ENCODE measurements at places on chromosomes 1 and 21.

- DNase-seq: no peak
Measured at GRCh38 chr1:206745301-206745700, 25.3 kb upstream of the IL19 start.

- no peak for DNase-seq
Measured at GRCh38 chr1:101240041-101240430, 3.2 kb downstream of the S1PR1 start.

DNA sequence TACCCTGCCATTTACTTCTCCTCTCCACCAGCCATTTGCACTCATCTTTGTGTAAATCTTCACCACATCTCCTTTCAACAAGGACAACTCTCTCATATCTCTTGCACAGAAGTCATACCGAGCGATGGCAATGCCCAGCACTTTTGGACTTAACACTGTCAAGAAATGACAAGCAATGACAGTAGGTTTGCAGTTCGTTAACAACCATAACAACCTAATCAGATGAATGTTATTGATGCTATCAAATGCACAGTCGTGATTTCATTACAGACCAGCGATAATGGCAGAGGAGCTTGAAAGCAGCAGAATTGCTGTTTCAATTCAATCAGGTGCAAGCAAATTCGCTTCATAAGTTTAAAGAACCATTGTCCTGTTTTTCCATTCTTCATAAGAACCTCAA, 390.9 kb downstream of the VAV3 start:
- DNase-seq: no peak

DNA sequence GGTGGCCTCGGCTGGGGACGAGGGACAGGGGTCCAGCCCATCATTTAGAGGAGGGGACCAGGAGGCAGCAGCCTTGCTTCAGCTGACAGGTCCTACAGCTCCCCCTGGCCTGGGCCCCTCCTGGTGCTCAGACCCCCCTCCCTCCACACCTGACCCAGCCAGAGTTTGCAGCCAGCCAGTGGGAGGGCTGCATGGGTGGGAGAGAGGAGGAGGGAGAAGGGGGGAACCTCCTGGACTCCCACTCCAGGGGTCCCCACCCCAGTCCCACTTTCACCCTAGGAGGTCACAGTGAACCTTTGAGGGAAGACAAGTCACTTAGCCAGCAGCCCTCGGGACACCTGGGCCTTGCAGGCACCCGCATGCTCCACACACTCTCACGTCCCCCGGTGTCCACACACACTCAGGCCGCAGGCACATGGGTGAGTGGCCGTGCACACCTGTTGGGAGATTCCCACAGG, 108.9 kb upstream of the ZBTB40 start:
- no peak for DNase-seq

- DNase-seq: no peak
Measured at GRCh38 chr1:84370266-84370665, 28.0 kb upstream of the DNASE2B start.

- no peak for DNase-seq
Measured at GRCh38 chr1:211684791-211685190, 9.4 kb upstream of the NEK2 start.

GRCh38 chr1:108000620-108001111, 35.7 kb upstream of the VAV3 start:
- DNase-seq: peak; percentile 93

GRCh38 chr1:36440044-36440443, 10.2 kb downstream of the OSCP1 start:
- no peak for DNase-seq

DNA sequence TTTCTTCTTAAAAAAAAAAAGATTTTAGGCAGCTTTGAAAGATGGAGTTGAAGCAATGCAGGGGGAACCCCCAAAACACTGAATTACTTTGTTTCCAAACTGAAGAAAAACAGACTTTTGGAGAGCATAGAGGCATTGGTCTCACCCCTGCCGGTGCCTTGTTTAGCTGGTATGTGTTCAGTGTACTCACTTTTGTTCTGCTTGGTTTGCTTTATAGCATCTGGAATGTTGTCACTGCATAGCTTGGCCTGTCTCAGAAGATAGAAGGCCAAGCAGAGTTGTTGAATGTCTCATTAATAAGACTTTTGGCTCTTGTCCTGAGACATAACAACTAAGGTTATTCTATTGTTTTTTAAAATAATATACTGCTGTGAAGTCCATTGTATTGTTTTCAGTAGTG, 6.9 kb downstream of the THRAP3 start:
- DNase-seq: no peak

DNA sequence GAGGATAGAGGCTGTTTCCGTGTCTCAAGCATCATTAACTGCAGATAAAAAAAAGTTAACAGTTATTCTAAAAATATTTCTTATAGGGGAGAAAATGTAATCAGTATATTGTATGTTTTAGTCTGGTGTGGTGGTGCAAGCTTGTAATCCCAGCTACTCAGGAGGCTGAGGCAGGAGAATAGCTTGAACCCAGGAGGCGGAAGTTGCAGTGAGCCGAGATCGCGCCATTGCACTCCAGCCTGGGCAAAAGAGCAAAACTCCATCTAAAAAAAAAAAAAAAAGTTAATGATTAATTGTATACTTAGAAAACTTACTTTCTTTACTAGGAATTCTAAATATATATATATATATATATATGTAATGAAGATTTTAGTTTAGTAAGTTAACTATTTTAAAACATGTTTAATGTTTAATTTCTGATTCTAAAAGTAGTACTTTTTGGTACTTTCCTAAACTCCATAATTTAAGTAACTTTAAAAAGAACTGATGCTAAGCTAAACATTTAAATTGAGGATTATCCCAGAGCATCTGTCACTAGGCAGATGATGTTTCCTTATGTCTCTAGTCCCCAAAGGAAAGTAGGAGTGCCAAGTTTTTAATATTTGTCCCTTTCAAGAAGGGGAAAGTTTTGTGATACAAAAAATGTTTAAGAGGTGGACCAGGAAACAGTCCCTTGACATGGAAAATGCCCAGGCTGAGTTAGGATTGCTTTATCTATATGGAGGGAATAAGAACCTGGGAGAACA, 66.3 kb downstream of the DYRK1A start:
- no peak for DNase-seq

- no peak for DNase-seq
Measured at GRCh38 chr1:75014250-75014649, 119.9 kb upstream of the LHX8 start.

DNA sequence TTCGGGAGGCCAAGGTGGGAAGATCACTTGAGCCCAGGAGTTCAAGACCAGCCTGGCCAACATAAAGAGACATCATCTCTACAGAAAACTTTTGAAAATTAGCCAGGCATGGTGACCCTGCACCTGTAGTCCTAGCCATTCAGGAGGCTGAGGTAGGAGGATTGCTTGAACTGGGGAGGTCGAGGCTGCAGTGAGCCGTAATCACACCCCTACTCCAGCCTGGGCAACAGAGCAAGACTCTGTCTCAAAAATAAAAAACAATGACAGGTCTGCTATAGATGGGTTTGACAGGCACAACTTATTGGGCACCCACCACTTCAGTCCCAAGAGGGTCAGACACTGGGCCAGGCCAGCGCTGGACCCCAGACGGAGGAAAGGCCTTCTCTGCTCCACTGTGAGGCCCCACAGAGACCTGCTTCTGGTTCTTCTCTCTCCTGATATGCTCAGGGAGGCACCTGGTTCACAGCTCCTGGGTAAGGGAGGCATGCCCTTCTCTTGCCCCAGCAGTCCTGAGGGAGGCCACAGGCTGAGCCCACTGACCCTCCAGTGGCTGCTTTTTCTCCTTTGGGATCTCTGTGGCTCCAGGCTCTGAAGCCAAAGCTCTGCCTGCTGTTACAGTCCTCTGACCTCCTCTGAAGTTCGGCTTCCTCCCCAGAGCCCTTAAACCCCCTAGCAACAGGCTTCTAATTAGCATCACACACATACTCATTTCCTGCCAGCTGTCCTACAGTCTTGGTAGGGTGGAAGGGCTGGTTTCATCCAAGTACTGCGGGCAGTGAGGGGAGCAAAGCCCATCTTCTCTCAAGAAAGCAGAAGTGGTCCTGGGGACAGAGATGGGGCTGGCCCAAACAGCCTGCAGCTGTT, 14.4 kb downstream of the S100A16 start:
- peak; percentile 47 for DNase-seq

DNA sequence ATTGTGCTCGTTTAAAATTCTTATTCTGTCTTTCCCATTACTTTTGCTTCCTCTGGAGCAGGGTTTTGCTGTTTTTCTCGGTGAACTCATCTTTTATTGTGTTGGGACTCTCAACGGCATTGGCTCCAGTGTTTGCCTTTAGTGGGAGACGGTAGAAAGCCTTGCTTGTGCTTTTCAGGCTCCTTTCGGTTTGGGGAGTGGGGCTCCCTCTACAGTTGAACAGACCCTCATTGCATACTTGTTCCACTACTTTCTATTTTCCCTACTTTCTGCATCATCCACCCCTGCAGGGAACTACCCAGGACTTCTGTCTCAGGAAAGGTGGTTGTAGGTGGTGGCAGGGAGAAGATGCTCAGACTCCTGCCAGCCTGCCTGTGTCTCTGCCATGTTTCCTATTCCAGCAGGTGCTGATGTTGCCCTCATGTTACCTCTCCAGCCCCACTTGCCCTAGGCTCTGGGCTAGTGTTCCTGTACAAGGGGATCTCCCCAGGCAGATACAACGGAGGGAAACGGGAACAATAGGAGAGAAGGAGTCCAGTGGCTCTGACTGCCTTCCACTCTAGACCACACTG, 68.5 kb upstream of the ZBTB18 start:
- no peak for DNase-seq

- no peak for DNase-seq
Measured at GRCh38 chr1:48610628-48611542, 138.9 kb upstream of the SPATA6 start.

GRCh38 chr21:29423099-29423870, 124.6 kb downstream of the BACH1 start:
- no peak for DNase-seq

DNA sequence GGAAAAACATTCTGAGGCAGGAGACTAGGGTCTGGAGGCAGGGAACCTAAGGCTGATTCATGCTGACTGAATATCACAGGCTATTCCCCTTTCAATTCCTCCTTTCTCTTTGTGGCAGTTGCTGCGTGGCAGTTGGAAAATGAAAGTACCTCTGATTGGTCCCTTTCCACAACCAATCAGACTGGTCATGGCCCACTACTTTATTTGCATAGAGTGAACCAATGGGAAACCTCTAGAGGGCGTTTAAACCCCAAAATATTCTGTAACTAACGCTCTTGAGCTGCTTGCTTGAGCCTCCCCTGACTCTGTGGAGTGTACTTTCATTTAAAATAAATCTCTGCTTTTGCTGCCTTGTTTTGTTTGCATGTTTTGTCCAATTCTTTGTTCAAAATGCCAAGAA, 27.7 kb upstream of the VN1R5 start:
- DNase-seq: no peak

Measured in fibroblast of the conjunctiva (primary cell).